GM12864 (cell line): ENCODE measurements at places on chromosomes 5 and 9.

DNA sequence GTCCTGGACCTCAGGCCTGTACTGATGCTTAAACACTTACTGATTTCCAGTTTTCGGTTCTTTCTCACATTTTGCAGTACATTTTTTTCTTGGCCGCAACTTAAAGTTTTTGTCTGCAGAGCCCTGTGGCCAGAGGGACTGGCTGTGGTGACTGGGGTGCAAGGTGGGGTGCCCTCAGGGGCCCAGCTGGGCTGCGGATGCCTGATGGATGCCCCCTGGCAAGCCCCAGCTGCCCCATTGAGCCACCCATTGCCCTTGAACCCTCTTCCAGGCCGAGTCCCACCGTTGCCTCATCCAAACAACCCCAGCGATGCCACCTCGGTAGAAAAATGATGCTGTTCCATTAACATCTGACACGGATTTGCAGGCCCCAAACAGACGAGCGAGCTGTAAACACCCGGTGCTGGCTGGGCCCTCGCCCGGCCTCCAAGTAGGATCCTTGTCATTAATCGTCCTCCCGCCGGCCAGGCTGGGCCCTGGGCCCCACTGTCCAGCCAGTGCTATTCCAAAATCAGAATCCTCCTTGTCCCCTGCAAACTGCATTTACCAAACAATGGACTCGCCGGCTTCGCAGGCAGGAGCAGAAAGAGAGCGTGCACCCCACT is 107.9 kb downstream of the PHF2 start:
- DNase-seq, result no peak

GRCh38 chr5:27008604-27009539 is 29.5 kb downstream of the CDH9 start:
- DNase-seq, result no peak

- no peak for DNase-seq
Measured at GRCh38 chr5:151205411-151205810, 18.5 kb downstream of the CCDC69 start.

GRCh38 chr5:149628221-149628620 is 46.9 kb downstream of the ARHGEF37 start:
- DNase-seq, result no peak

- no peak for DNase-seq
Measured at GRCh38 chr9:135798263-135798585, 96.2 kb downstream of the KCNT1 start.
